ENCODE measurements at places on chromosomes 6 and 20. TPM values are rescaled to one million over a fixed set of nuclear protein-coding genes. Genes with fewer than 3 reads are reported as not detected.

DNA sequence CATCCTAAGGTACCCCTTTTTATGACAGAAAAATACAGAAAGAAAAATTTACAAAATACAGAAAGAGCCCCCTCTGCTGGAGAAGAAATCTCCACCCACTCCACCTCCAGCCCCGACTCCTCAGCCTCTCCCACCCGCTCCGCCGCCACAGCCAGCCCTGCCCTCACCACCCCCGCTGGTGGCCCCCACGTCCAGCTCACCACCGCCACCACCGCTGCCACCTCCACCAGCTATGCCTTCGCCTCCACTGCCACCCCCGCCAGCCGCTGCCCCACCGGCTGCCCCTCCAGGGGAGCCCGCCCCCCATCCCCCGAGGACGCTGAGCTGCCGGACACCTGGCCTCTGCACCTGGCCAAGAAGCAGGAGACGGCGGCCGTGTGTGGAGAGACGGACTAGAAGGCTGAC, 17.7 kb downstream of the WFDC2 start:
- H3K27ac ChIP-seq = no peak overlapping the region
- H3K27me3 ChIP-seq = peaks cover 4% of the 10 kb centered on the region
- no peaks in the 10 kb centered on the region for H3K4me1 ChIP-seq
- H3K4me3 ChIP-seq = no peak overlapping the region
- DNase-seq = peak; percentile 62
- H3K36me3 ChIP-seq = no peaks in the 10 kb centered on the region

GRCh38 chr6:98443633-98444032, 390.7 kb upstream of the POU3F2 start:
- H3K27me3 ChIP-seq = no peaks in the 10 kb centered on the region
- DNase-seq = no peak
- H3K4me3 ChIP-seq = no peak overlapping the region
- H3K4me1 ChIP-seq = no peaks in the 10 kb centered on the region
- H3K36me3 ChIP-seq = no peaks in the 10 kb centered on the region

- peaks cover 13% of the 10 kb centered on the region for H3K36me3 ChIP-seq
- no peaks in the 10 kb centered on the region for H3K27me3 ChIP-seq
- no peak overlapping the region for H3K4me3 ChIP-seq
- DNase-seq = no peak
Measured at GRCh38 chr20:34952671-34953070, 2.9 kb downstream of the GSS start.

DNA sequence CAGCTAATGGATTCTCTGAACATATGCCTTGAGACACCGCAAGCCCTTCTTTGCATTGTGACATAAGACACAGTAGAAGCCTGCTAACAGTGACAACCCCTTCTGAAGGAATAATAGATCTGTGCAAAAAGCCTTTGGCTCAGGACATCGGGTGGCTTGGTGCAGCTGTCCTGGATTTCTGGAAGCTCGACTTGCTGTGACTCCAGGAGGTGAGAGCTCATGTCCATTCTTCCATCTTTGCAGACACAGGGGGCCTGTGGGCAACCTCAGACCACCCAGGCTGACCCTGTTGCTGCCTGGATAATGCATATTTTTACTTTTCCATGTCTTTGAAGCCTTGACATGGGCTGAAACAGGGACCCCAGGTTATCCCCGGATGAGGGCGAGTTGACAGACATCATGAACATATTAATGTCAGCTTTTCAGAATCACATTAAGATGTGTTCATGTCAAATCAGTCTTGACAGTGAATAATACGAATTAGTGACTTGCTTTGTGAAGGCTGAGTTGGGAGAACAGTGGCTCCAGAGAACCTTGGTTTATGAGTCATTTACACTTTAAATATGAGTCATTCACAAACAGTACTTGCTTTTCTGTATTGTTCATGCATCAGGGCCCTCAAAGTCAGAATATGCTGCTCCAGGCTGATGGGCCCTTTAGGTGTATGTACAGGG, 66.8 kb upstream of the IYD start:
- DNase-seq = no peak
- no peaks in the 10 kb centered on the region for H3K36me3 ChIP-seq
- no peaks in the 10 kb centered on the region for H3K27me3 ChIP-seq
- H3K4me3 ChIP-seq = no peak overlapping the region
- H3K27ac ChIP-seq = no peak overlapping the region

GRCh38 chr6:87494761-87495422, 22.1 kb downstream of the SLC35A1 start:
- no peak overlapping the region for H3K27ac ChIP-seq
- peaks cover 4% of the 10 kb centered on the region for H3K4me1 ChIP-seq
- DNase-seq = no peak
- peaks cover 14% of the 10 kb centered on the region for H3K36me3 ChIP-seq
- no peak overlapping the region for H3K4me3 ChIP-seq

GRCh38 chr20:59324521-59325141, 24.2 kb downstream of the EDN3 start:
- peaks cover 26% of the 10 kb centered on the region for H3K27me3 ChIP-seq
- no peak overlapping the region for H3K4me3 ChIP-seq
- no peaks in the 10 kb centered on the region for H3K4me1 ChIP-seq
- H3K36me3 ChIP-seq = no peaks in the 10 kb centered on the region

GRCh38 chr6:161918109-161918531, 644.3 kb upstream of the AGPAT4 start:
- no peak overlapping the region for H3K4me3 ChIP-seq
- no peak for DNase-seq
- H3K36me3 ChIP-seq = no peaks in the 10 kb centered on the region

- H3K4me3 ChIP-seq = no peak overlapping the region
- no peaks in the 10 kb centered on the region for H3K36me3 ChIP-seq
- H3K27me3 ChIP-seq = no peaks in the 10 kb centered on the region
- no peak for DNase-seq
Measured at GRCh38 chr6:106804346-106805335, 169.9 kb downstream of the CD24 start.

DNA sequence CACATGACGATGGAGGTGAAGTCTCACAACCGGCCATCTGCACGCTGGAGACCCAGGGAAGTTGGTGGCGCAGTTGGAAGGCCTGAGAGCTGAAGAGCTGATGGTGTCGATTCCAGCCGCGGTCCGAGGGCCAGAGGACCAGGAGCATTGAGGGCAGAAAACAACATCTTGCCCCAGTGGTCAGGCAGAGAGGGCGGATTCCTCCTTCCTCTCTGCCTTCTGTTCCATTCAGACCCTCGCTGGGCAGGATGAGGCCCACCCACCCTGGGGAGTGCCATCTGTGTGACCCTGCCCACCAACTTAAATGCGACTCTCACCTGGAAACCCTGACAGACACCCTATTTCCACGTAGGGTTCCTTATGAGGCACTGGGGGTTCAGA, 120.7 kb upstream of the PMEPA1 start:
- H3K4me1 ChIP-seq = no peaks in the 10 kb centered on the region
- H3K27ac ChIP-seq = no peak overlapping the region
- no peak for DNase-seq
- H3K27me3 ChIP-seq = no peaks in the 10 kb centered on the region
- H3K36me3 ChIP-seq = no peaks in the 10 kb centered on the region

- H3K27me3 ChIP-seq = peaks cover 6% of the 10 kb centered on the region
- no peaks in the 10 kb centered on the region for H3K36me3 ChIP-seq
- H3K27ac ChIP-seq = peak within 1 kb of the TSS; percentile 51
- H3K4me3 ChIP-seq = peak within 1 kb of the TSS; percentile 55
- peak; percentile 83 for DNase-seq
Measured at GRCh38 chr20:6122873-6123648, at the start of gene FERMT1. TSS of gene FERMT1 (minus strand) at chr20:6123030. CDS start at chr20:6119554, 3,476 bp downstream.

- H3K27me3 ChIP-seq = no peaks in the 10 kb centered on the region
- no peak overlapping the region for H3K27ac ChIP-seq
- H3K4me3 ChIP-seq = no peak overlapping the region
Measured at GRCh38 chr6:137799950-137800568, 67.0 kb upstream of the TNFAIP3 start.

Gene SAMD5
- total RNA-seq = 19.6 TPM

Gene CST5
- total RNA-seq = 0.55 TPM

Gene NPBWR2
- total RNA-seq = not detected

Gene SRMS
- total RNA-seq = not detected

Gene SLC17A9
- total RNA-seq = 15.2 TPM

Gene NOX3
- not detected for total RNA-seq

Data from upper lobe of right lung (tissue), 1 donor.